Left lung (tissue), 14 donors: ENCODE measurements at places on chromosomes 2 and 18. TPM values are rescaled to one million over a fixed set of nuclear protein-coding genes. Genes with fewer than 3 reads are reported as not detected.
A peak's percentile ranks its signal among the peaks of the same experiment; 100 is the strongest.

- DNase-seq = no peak
- H3K36me3 ChIP-seq = no peaks in the 10 kb centered on the region
- H3K4me1 ChIP-seq = no peaks in the 10 kb centered on the region
- H3K27me3 ChIP-seq = no peaks in the 10 kb centered on the region
- H3K27ac ChIP-seq = no peak overlapping the region
Observed at GRCh38 chr18:6327895-6328620, 86.7 kb downstream of the L3MBTL4 start.

The ALPI gene
- total RNA-seq = not detected

GRCh38 chr18:66931010-66931409 is 327.1 kb upstream of the CDH19 start:
- H3K4me3 ChIP-seq = no peak overlapping the region
- no peak overlapping the region for H3K27ac ChIP-seq
- H3K27me3 ChIP-seq = no peaks in the 10 kb centered on the region
- no peaks in the 10 kb centered on the region for H3K36me3 ChIP-seq
- no peaks in the 10 kb centered on the region for H3K4me1 ChIP-seq

- peaks cover 71% of the 10 kb centered on the region for H3K4me1 ChIP-seq
- DNase-seq = no peak
- no peak overlapping the region for H3K27ac ChIP-seq
- no peaks in the 10 kb centered on the region for H3K27me3 ChIP-seq
- H3K36me3 ChIP-seq = no peaks in the 10 kb centered on the region
Observed at GRCh38 chr2:42196403-42197267, 27.5 kb downstream of the EML4 start.

- H3K4me1 ChIP-seq = no peaks in the 10 kb centered on the region
- no peak overlapping the region for H3K4me3 ChIP-seq
- no peaks in the 10 kb centered on the region for H3K27me3 ChIP-seq
- H3K27ac ChIP-seq = no peak overlapping the region
- no peaks in the 10 kb centered on the region for H3K36me3 ChIP-seq
- DNase-seq = no peak
Observed at GRCh38 chr2:9297156-9297555, 90.5 kb downstream of the ASAP2 start.

GRCh38 chr2:196205881-196206435 is 34.6 kb upstream of the STK17B start:
- DNase-seq = no peak
- no peaks in the 10 kb centered on the region for H3K27me3 ChIP-seq
- H3K36me3 ChIP-seq = no peaks in the 10 kb centered on the region
- peaks cover 10% of the 10 kb centered on the region for H3K4me1 ChIP-seq

DNA sequence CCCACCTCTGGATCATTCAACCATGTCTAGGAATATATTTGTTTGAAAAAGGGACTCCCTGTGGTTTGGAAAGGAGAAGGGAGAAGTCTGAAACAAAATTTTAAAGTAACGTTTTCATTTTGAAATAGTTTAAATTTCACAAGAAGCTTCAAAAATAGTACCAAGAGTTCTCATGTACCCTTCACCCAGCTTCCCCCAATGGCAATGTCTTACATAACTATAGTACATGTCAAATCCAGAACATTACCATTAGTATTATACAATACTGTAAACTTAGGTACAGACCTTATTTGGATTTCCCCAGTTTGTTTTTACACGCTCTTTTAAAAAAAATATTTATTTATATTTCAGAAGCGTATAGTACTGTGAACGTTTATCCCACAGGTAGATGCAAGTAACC is 4.0 kb upstream of the LYG2 start:
- H3K4me3 ChIP-seq = no peak overlapping the region
- no peaks in the 10 kb centered on the region for H3K4me1 ChIP-seq
- no peaks in the 10 kb centered on the region for H3K27me3 ChIP-seq
- no peak for DNase-seq
- no peak overlapping the region for H3K27ac ChIP-seq

DNA sequence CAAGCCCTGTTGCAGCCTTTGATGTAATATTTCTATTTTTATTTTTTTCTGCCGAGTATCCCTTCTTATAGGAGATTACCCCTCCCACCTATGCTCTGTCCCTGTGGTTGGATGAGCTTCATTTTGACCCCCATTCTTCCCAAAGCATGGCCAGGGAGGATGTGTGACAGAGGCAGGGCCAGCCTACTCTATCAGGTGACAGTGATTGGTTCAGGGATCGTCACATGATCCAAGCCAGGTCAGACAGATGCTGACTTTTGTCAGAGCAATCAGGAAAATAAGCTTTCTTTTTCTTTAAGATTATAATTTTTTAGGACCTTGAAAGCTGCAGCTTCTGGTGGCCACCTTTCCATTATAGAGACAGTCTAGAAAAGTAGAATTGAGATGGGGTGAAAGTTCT is 314.3 kb downstream of the NUP35 start:
- no peak for DNase-seq
- no peak overlapping the region for H3K4me3 ChIP-seq
- H3K36me3 ChIP-seq = no peaks in the 10 kb centered on the region
- no peak overlapping the region for H3K27ac ChIP-seq

- H3K4me1 ChIP-seq = no peaks in the 10 kb centered on the region
- H3K27me3 ChIP-seq = no peaks in the 10 kb centered on the region
- no peak overlapping the region for H3K4me3 ChIP-seq
- no peak for DNase-seq
- H3K36me3 ChIP-seq = no peaks in the 10 kb centered on the region
Observed at GRCh38 chr2:13284688-13285087, 568.0 kb downstream of the TRIB2 start.

DNA sequence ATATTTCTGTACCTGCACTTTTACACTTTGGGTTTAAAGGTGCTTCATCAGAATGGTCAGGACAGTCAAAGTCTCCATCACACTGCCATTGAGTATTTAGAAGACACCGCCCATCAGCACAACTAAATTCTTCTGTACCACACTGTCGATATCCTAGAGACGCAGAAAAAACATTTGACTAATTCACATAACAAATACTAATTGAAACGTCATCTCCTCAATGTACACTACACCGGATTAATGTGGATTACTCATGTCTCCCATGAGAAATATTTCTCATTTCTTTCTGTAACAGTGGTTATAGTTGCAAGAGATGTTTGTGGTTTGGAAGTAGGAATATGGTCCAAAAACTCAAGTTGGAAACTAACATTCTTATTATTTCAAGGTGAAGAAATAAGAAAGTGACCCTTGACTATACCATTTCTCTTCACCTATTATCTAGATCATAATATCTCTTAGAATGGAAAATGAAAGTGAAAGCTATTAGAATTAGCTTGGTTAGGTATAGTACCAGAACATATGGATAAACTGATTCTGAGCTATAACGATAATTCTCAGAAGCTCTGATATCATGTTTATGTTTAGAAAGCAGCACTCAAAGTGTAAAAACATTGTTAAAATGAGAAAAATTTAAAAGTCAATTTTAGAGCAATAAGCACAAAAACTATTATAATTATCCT is 1627.7 kb downstream of the LRP1B start:
- H3K4me3 ChIP-seq = no peak overlapping the region
- H3K27ac ChIP-seq = no peak overlapping the region
- H3K4me1 ChIP-seq = no peaks in the 10 kb centered on the region
- DNase-seq = no peak
- H3K36me3 ChIP-seq = no peaks in the 10 kb centered on the region

GRCh38 chr2:142869461-142870106 is 7.9 kb upstream of the KYNU start:
- H3K4me1 ChIP-seq = peaks cover 73% of the 10 kb centered on the region
- H3K27ac ChIP-seq = no peak overlapping the region
- no peaks in the 10 kb centered on the region for H3K27me3 ChIP-seq
- no peak overlapping the region for H3K4me3 ChIP-seq
- no peak for DNase-seq

The PGAP1 gene
- total RNA-seq = 12.1 TPM

- H3K36me3 ChIP-seq = no peaks in the 10 kb centered on the region
- no peak overlapping the region for H3K4me3 ChIP-seq
- peak; percentile 24 for DNase-seq
- no peaks in the 10 kb centered on the region for H3K4me1 ChIP-seq
- H3K27ac ChIP-seq = no peak overlapping the region
- H3K27me3 ChIP-seq = peaks cover 12% of the 10 kb centered on the region
Observed at GRCh38 chr2:230921806-230922595, 3.0 kb downstream of the GPR55 start.

- H3K27ac ChIP-seq = no peak overlapping the region
- no peak for DNase-seq
- H3K36me3 ChIP-seq = no peaks in the 10 kb centered on the region
- no peaks in the 10 kb centered on the region for H3K27me3 ChIP-seq
- H3K4me1 ChIP-seq = no peaks in the 10 kb centered on the region
- no peak overlapping the region for H3K4me3 ChIP-seq
Observed at GRCh38 chr2:97781981-97782380, 68.6 kb downstream of the ZAP70 start.

- no peaks in the 10 kb centered on the region for H3K4me1 ChIP-seq
- no peaks in the 10 kb centered on the region for H3K27me3 ChIP-seq
- H3K4me3 ChIP-seq = no peak overlapping the region
Observed at GRCh38 chr2:7205151-7205830, 288.1 kb downstream of the RNF144A start.

GRCh38 chr2:238841542-238842164 is 6.2 kb upstream of the TWIST2 start:
- H3K4me1 ChIP-seq = peaks cover 1% of the 10 kb centered on the region
- H3K36me3 ChIP-seq = no peaks in the 10 kb centered on the region
- H3K4me3 ChIP-seq = no peak overlapping the region
- H3K27me3 ChIP-seq = peaks cover 15% of the 10 kb centered on the region
- no peak overlapping the region for H3K27ac ChIP-seq

DNA sequence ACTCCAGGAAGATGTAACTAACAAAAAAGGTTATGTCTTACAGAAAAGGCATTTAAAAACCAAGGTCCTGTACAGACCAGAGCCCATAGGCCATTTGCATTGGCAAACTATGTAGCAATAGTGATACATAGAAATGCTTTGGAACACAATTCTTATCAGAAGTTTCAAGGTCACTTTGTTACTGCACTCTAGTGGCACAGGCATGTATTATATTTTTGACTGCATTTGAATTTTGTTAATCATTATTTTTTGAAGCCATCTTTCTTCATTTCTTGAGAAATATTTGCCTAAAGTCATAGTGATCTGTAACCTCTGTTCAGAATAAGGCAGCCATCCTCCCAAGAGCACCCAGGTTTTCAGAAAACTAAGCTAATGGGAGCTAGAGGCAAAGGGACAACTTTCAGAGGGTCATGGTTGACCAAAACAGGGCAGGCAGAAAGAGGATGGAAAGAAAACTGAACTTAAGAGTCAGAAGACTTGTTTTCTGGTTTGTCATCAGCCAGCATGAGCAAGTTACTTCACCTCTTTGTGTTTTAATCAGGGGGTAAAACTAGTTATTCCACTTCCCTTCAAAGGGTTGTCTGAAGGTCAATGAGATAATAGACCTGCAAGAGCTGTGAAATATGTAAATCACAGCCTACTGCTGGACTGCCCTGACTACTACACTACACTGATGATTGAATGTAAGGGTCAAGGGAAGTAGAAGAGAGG is 41.5 kb downstream of the SLC38A11 start:
- peak overlapping the region; percentile 24 for H3K27ac ChIP-seq
- no peaks in the 10 kb centered on the region for H3K36me3 ChIP-seq
- no peaks in the 10 kb centered on the region for H3K27me3 ChIP-seq
- peaks cover 36% of the 10 kb centered on the region for H3K4me1 ChIP-seq
- H3K4me3 ChIP-seq = no peak overlapping the region
